ENCODE measurements at places on chromosomes 1 and 21.

GRCh38 chr1:222454782-222455181, 93.1 kb downstream of the HHIPL2 start:
- H3K4me3 ChIP-seq: peak overlapping the region; percentile 35
- no peaks in the 10 kb centered on the region for H3K36me3 ChIP-seq
- H3K27me3 ChIP-seq: 0 out of 2 replicates have a peak, but pooled peaks cover 2% of the 10 kb centered on the region
- no peak overlapping the region for H3K27ac ChIP-seq

GRCh38 chr1:66154394-66154793, 361.7 kb downstream of the PDE4B start:
- H3K36me3 ChIP-seq: no peaks in the 10 kb centered on the region
- no peak for DNase-seq
- no peak overlapping the region for H3K4me3 ChIP-seq

DNA sequence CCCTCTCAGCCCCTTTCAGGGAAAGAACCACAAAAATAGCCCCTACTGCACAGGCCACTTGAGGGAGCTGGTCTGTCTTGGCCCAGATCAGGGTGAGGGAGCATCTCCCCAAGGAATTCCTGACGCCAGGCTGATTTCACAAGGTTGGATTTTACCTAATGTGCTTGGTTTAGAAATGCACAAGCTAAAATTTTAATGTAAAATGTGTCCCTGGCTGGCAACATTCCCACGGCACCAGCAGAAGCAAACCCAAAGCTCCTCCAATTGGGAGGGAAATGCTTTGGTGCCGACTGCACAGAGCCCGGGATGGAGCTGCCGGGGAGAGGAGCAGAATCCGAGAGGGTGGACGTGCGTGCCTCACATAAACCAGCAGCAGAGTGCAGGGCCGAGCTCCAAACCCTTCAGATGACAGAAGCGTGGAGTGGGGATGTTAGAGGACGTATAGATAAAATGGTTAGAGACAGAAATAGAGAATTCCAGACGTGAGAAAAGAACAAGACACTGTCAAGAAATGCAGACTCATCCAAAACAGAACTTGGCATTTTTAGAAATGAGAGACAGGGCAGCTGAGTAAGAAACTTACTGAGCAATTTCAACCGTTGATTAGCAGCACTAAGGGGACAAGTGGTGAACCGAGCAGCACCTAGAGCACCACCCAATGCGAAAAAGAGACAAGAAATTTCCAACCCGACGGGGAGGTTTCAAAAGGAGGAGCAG, 41.6 kb upstream of the TMEM52 start:
- H3K27me3 ChIP-seq: no peaks in the 10 kb centered on the region
- H3K4me1 ChIP-seq: peaks cover 10% of the 10 kb centered on the region
- no peaks in the 10 kb centered on the region for H3K36me3 ChIP-seq

GRCh38 chr1:162187687-162188276, 118.3 kb downstream of the NOS1AP start:
- no peaks in the 10 kb centered on the region for H3K36me3 ChIP-seq
- H3K27ac ChIP-seq: peak overlapping the region; percentile 54
- H3K27me3 ChIP-seq: no peaks in the 10 kb centered on the region

- H3K27me3 ChIP-seq: no peaks in the 10 kb centered on the region
- peaks cover 54% of the 10 kb centered on the region for H3K4me1 ChIP-seq
- H3K27ac ChIP-seq: peak overlapping the region; percentile 97
- H3K36me3 ChIP-seq: no peaks in the 10 kb centered on the region
- no peak overlapping the region for H3K4me3 ChIP-seq
These were observed 3.6 kb downstream of the SLC35F3 start for GRCh38 chr1:233908092-233908491.

DNA sequence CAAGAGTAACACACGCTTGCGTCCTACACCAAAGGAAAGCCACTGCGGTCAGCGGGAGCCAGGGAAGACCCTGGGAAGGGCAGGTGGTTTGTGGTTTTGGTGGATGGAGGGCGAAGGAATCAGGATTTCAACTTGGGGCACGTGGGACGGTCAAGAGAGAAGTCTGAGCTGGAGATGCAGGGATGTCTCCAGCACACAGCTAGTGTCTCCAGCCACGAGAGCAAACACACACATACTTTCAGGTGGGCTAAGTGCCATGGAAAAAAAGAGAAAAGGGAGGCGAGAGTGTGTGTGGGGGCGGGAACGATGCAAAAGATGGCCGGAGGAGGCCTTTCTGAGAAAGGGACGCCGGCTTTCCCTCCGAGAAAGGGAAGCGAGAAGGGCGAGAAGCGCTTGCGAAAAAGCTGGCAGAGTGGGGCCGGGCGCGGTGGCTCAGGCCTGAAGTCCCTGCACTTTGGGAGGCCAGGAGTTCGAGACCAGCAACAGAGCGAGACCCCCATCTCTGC, 1.4 kb upstream of the SRRM1 start:
- peak overlapping the region; percentile 86 for H3K4me3 ChIP-seq
- peaks cover 27% of the 10 kb centered on the region for H3K36me3 ChIP-seq
- H3K27ac ChIP-seq: peak overlapping the region; percentile 96
- no peaks in the 10 kb centered on the region for H3K27me3 ChIP-seq
- DNase-seq: no peak

GRCh38 chr1:6513320-6513801, 21.9 kb upstream of the PLEKHG5 start:
- H3K27me3 ChIP-seq: no peaks in the 10 kb centered on the region
- H3K27ac ChIP-seq: no peak overlapping the region
- H3K36me3 ChIP-seq: no peaks in the 10 kb centered on the region
- peaks cover 4% of the 10 kb centered on the region for H3K4me1 ChIP-seq
- no peak for DNase-seq

DNA sequence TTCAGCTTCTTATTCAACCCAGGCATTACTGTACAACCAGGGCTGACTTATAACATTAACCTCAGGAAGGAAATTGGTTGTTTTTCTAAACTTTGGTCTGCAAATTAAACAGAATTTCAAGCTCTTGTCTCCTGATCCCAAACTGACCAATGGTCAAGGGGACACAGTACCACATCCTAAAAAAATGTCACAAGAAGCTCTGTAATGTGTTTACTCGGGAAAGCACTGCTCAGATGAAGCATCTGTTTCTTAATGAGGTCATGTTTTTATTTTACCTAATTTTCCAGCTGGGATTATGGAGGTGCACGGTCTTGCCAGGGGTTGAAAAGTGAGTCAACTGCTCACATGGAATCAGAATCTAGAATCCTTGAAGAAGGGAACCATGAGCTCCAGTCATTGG, 18.7 kb downstream of the ADAMTS5 start:
- no peaks in the 10 kb centered on the region for H3K27me3 ChIP-seq
- DNase-seq: no peak
- H3K4me3 ChIP-seq: no peak overlapping the region
- no peak overlapping the region for H3K27ac ChIP-seq

GRCh38 chr1:63617450-63617849, 24.2 kb downstream of the PGM1 start:
- no peak overlapping the region for H3K27ac ChIP-seq
- no peak for DNase-seq
- H3K36me3 ChIP-seq: no peaks in the 10 kb centered on the region
- H3K27me3 ChIP-seq: no peaks in the 10 kb centered on the region
- no peak overlapping the region for H3K4me3 ChIP-seq
- peaks cover 3% of the 10 kb centered on the region for H3K4me1 ChIP-seq

DNA sequence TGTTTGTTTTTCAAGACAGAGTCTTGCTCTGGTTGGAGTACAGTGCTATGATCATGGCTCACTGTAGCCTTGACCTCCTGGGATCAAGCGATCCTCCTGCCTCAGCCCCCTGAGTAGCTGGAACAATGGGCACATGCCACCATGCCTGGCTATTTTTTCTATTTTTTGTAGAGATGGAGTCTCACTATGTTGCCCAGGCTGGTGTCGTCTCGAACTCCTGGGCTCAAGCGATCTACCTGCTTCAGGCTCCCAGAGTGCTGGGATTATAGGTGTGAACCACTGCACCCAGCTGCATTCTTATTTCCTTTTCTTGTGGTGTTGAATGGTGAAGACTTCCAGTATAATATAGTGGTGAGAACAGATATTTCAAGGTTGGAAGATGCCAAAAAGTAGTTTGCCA, 28.0 kb downstream of the B3GALT5 start:
- H3K4me1 ChIP-seq: no peaks in the 10 kb centered on the region
- no peaks in the 10 kb centered on the region for H3K36me3 ChIP-seq
- H3K4me3 ChIP-seq: no peak overlapping the region
- no peak for DNase-seq

- no peaks in the 10 kb centered on the region for H3K4me1 ChIP-seq
- no peaks in the 10 kb centered on the region for H3K36me3 ChIP-seq
- H3K27ac ChIP-seq: no peak overlapping the region
- H3K4me3 ChIP-seq: no peak overlapping the region
These were observed 101.8 kb downstream of the NBPF12 start for GRCh38 chr1:147039916-147040315.
